Daoy (cell line): ENCODE measurements at places on chromosomes 12 and 14. TPM values are rescaled to one million over a fixed set of nuclear protein-coding genes. Genes with fewer than 3 reads are reported as not detected.
A peak's percentile ranks its signal among the peaks of the same experiment; 100 is the strongest.

DNA sequence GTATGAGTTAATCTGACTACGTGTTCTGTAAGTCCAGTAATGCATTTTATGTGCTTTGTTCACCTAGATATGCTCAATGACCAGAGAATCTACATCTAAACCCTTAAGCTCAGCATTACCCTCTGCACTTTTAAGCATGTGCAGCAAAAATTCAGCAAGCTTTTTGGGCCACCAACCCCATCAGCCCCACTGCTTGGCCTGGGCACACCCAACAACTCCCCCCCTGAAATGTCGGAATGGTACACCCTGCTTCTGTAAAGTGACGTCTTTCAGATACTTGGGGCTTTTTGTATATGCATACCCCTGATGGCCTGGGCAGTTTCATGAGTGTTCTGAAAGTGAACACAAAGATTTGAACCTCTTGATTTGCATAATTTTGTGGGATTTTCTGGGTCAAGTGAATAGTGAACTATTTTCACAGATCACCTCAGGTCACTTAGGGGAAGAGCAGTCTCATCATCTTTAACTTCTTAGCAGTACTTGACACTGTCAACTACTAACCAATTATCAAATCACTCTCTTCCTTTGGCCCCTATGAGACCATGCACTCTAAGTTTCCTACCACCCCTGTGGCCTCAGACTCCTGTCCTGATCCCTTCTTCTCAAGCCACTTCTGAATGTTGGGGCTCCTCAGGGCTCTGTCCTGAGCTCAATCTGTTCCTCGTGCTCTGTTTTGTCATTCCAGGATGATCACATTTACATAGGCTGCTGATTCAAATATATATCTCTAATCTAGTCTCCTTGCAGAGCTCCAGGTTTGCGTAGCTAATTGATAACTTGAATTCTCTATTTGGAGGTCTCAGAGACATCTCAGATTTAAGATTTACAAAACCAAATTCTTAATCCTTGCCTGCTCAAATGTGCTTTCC, 36.3 kb upstream of the PPM1A start:
- no peak for DNase-seq

DNA sequence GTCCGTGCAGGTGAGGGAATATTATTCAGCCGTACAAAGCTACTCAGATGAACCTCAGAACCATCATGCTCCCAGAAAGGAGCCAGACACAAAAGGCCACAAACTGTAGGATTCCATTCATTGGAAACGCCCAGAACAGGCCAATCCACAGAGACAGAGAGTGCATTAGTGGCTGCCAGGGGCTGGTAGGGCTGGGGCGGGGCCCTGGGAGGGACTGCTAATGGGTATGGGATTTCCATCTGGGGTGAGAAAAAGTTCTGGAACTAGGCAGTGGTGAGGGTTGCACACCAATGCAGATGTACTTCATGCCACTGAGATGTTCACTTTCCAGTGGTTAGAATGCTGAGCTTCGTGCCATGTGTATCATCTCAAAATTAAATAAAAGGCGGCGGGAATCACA, 101.1 kb downstream of the RFLNA start:
- peak; percentile 37 for DNase-seq

GRCh38 chr12:43113135-43113534, 438.9 kb downstream of the ADAMTS20 start:
- peak; percentile 51 for DNase-seq

GRCh38 chr14:93789228-93790130, 1.2 kb upstream of the PRIMA1 start:
- peak; percentile 22 for DNase-seq

DNA sequence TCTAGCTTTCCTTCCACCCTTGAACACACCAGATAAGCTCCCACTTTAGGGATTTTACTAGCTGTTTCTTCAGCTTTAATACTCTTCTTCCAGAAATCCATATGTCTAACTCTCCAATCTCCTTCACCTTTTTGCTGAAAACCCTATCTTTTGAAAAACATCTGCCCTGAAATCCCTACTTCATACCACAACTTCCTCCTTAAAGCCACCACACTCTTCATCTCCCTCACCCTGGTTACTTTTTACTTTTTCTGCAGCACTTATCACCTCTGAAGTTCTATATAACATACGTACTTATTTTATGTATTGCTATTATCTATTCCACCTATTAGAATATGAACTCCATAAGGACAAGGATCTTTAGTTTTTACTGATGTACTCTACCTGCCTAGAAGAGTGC, 28.6 kb upstream of the PTPRQ start:
- DNase-seq = no peak

GRCh38 chr12:116876151-116876869, 4.9 kb downstream of the HRK start:
- DNase-seq = no peak

GRCh38 chr14:81269100-81269978, 48.6 kb upstream of the GTF2A1 start:
- DNase-seq = peak; percentile 58

DNA sequence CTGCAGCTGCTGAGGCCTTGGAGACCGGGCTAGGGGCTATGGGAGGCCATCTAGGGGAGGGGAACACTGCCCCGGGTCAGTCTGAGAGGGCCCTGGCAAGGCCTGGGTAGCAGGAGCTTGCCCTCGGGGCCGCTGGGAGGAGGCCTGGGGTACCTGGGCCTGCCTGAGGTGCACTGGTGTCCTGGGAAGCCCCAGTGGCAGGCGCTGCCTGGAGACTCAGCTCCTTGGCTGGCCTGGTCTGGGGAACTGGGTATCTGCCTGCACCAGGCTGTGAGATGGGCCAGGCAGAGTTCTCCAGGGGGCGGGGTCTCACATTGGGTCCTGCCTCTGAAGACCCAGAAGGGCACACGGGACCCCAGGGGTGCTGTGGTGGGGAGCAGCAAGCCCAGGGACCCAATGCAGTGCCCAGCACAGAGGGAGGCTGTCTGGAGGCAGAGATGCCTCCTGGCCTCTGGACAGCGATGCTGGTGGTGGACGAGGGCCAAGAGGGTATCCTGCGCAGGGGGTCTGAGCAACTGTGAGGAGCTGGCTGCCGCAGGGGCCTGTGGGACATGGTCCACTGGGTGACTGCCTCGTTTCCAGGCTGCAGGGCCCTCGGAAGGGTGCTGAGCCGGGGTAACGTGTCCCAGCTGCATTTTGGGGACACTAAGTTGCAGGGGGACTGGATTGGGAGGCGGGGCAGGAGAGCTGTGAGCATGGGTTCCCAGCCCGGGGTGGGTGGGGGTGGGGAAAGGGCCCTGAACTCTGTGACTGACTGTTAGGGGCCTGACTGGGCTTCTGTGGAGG, 7.4 kb upstream of the MTA1 start:
- no peak for DNase-seq

The CLEC6A gene
- not detected in 2 replicates for total RNA-seq

The OVCH1 gene
- not detected in 2 replicates for total RNA-seq

The RFX4 gene
- total RNA-seq = not detected in 2 replicates

The PPP1R1A gene
- total RNA-seq = not detected in 2 replicates

The TXNDC16 gene
- 4.2 and 4.3 TPM in 2 replicates for total RNA-seq

The INHBE gene
- 0.80 and 1.6 TPM in 2 replicates for total RNA-seq

The GPRC5D gene
- not detected in 2 replicates for total RNA-seq
